Panc1 (cell line): ENCODE measurements at places on chromosomes 7 and 10.
A peak's percentile ranks its signal among the peaks of the same experiment; 100 is the strongest.

DNA sequence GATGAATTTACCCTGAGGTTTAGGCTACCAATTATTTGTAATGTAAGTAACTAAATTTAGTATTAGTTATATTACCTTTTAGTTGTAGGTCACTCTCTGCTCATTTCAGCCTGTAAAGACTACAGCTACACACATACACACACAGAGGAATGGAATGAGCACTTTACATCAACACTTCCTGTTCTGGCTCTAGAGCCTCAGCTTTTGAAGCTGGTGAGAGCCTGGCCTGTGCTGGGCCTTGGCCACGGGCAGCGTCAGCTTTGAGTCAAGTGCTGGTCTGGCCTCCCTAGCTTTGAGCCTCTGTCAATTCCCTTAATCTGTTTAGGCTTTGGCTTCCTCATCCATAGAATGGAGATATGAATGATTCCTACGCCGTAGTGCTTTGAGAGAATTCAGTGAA lies 141.7 kb downstream of the EGFR start:
- no peak for DNase-seq

DNA sequence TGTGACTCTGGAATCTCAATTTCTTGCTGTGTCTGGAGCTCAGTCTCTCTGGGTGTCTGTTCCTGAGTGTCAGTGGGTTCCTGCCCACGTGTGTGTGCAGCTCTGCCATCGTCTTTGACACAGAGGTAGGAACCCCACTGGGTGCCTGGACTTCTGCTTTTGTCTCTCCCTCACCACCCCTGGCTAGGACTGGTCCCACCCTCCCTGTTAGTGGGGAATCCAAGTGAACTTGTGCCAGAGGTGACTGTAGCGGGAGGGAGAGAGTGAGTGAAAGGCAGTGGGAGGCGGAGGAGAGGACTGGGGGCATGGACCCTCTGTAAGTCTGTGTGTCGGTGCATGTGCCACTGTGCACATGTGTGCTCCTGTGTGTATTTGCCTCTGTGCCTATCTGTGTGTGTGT lies 299.9 kb upstream of the ZMIZ1 start:
- DNase-seq = no peak

DNA sequence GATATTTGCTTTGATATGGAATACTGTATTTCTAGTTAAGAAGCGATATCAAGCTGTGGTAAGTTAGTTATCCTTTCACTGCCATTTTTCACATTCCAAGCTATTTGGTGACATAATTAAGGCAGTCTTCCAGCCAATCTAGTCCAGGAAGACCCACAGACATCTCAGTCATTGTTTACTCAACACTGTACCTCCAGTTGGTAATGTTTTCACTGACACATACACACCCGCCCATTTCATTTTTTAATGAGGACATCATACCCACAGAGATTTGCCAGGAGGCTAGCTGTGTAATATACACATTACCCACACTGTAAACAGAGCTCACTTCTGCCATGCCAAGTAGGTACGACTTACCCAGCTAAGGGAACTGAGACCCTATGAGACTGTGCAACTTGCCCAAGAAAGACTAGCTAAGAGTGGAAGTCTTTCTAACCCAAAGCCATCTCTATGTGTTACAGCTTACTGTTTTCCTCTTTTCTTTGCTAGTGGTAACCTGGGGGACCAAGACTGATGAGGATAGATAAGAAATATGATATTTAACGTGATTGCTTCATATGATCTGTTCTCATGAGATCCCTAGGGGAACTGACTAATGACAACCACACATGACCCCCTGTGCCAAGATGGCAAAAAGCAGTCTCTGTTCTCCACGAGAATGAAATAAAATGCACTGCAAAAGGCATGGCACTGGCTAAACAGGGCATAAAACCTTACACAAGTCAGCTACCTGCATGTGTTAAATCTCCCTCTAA lies 179.0 kb downstream of the DGKI start:
- DNase-seq = peak; percentile 69

DNA sequence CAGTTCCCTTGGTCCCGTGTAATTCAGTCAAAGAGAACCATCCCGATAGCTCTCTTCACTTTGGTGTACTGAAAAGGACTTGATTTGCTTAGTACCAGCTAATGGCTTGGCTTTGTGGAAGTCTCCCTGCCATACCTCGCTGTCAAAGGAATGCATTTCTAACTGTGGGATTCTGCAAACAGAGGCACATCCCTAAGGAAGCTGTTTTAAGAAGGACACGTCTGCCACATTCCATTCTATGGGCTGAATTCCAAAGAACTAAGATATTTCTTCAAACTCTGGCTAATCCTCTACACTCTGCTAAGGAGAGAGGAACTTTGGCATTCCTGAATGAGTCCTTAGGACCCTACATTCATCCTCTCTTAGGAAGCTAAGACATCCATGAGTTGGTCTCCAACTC lies 327.9 kb downstream of the SFMBT2 start:
- DNase-seq = no peak

GRCh38 chr10:126536148-126536547 lies 134.3 kb downstream of the C10orf90 start:
- DNase-seq = no peak

DNA sequence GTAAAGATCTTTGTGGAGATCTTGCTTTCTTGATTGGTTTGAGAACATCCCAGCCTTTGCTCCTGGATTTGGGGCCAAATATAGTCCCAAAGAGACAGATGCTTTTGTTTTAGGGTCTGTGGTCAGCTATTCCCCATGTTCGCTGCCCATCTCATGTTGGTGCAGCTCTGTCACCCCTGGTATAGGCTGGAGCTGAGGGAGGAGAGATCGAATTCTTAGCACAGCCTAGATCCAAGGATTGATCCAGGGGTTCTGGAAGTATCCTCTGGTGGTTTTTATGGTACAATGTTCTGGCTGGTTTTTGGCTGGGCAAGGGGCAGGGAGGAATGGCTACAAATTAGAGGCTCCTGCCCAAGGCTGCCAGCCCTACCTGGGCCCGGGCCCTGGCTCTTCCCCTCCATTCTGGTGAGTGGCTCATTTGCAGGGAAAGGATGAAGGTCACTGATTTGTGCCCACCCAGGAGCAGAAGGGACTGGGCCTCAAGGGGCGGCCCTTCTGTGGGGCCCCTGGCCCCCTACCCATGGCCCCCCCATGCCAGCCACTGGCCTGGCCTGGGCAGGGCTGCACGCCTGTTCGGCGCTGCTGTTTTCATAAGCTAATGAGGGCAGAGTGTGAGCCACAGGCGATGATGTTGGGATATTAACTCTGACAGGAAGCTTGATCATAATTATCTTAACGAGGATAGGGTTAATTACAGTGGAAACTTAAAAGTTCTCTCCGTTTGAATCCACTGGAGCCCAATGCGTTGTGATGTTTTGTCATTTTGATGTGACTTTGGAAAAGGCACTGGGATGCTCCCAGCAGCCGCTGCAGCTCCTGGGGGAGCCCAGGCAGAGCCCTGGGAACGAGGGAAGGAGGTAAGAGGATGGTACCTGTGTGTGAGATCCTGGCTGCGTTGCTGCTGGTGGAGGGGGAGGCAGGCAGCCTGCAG lies 600.6 kb downstream of the LRMDA start:
- no peak for DNase-seq

DNA sequence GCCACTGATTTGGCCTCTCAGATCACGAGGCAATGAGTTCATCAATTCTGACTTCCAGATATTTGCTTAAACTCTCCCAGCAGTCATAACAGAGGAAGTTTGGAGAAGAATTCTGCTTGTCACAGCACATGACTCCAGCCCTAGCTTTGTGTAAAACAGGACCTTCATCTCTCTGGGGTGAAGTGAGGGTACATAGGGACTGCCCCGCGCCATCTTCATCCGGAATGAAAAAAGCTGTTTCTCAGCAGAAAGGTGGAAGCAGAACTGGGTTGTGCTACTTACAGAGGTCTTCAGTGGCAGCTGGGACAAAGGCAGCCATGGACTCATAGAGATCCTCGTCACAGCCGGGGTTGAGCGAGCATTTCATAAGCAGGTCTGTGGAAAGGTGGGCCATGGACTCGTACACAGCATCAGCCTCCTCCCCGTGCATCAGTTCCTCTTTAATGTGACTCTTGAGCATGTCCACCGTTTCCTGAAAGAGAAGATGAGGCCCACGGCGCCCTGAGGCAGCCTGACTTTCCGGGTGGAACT lies 58.4 kb upstream of the TM9SF3 start:
- DNase-seq = no peak

- peak; percentile 79 for DNase-seq
These were observed 6.4 kb upstream of the IGFBP1 start for GRCh38 chr7:45881759-45882464.

DNA sequence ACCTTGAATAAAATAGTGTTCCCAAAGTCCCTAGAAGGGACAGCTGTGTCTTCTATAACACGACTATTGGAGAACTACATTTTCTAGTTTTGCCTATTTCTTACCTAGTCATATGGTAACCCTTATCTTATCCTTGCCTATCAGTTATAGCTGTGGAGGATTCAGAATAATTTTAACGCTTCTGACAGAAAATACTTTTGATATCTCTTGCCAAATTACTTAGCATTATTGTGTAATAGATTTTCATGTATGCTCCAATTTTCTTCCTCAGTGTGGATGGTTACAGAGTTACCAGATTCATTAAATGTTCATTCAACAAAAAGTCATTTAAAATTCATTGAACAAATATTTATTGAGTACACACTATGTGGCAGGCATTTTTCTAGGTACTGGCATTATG lies 34.6 kb upstream of the LSM8 start:
- DNase-seq = no peak

- DNase-seq = no peak
These were observed 128.2 kb upstream of the CHST15 start for GRCh38 chr10:124221356-124222317.

DNA sequence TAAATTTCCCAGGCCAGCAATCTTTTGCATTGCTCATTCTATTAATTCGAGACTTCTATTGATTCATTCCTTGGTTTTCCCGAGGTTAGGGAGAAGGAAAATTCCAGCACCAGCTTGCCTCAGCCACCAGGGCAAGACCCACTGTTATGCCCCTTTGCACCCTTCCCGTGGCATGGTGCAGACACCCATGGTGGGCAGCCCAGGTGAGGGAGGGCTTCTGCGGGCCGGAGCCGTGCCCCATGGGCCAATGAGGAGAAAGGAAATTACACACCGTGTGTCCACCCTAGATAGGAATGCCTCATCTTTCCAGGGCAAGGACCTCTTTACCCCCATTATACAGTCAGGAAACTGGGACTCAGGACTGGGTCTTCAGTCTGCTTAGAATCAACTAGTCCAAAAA lies 4.5 kb upstream of the GRID1 start:
- no peak for DNase-seq

DNA sequence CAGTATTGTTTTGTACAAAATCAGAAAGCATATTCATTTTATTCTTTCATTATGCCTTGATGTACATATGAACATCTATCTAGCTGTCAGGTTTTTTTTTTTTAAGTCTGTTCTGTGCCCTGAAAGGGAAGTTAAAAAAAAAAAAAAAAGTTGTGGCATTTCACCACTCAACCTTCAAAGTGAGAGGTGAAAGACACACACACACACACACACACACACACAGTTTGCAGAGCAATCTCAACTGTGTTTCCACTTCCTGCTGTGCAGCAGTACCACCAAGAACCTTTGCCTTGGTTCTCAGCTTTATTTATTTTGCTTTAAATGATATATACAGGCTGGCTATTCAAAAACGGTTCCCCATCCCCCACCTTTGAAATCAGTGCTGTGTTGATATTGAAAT lies 955.6 kb downstream of the GATA3 start:
- no peak for DNase-seq

DNA sequence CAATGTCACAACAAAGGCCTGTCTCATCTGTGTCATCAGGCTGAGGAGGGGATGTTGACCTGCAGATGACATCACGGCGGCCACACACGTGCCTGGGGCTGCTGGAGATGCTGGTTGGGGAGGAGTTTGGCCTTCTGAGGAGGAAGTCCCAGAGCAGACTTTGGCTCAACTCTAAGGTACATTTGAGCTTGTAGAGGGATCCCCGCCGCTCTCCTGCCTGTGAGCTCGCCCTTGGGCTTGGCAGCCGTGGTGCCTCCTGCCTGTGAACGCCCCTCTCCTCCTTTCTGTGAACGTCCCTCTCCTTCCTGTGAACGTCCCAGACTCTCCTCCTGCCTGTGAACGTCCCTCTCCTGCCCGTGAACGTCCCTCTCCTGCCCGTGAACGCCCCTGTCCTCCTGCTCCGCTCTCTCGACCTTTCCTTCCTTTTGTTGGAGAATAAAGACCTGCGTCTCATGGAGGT lies 176.4 kb downstream of the DNAJB6 start:
- DNase-seq = no peak

GRCh38 chr10:92087750-92088395 lies 164.3 kb downstream of the BTAF1 start:
- peak; percentile 84 for DNase-seq

GRCh38 chr10:61941202-61941681 lies 39.7 kb downstream of the ARID5B start:
- DNase-seq = no peak

GRCh38 chr10:60346661-60347060 lies 43.0 kb downstream of the ANK3 start:
- no peak for DNase-seq

GRCh38 chr7:66542528-66543269 lies 86.0 kb upstream of the KCTD7 start:
- no peak for DNase-seq

GRCh38 chr10:58820386-58820785 lies 307.7 kb downstream of the BICC1 start:
- DNase-seq = no peak

GRCh38 chr10:131726967-131727366 lies 173.8 kb upstream of the PPP2R2D start:
- DNase-seq = no peak

DNA sequence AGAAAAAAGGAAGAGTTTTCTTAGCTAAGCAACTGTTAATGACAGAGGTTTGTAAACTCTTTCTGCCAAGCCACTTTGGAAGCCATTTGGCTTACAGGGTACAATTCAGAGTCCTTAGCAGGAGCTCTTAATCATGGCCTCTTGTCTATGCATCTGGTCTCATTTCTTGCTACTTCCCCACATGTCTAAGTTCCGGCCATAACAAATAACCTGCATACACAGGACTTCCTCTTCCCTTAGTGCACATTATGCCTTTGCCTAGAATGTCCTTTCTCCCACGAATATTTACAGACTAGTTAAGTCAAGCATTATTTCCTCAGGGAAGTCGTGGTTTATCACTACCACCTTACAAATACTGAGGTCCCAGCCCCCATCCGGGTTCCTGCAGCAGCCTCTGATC lies 8.6 kb upstream of the UPF2 start:
- no peak for DNase-seq

- no peak for DNase-seq
These were observed 101.4 kb downstream of the ITGB8 start for GRCh38 chr7:20432071-20432470.
